ENCODE measurements at places on chromosomes 6 and 20.

DNA sequence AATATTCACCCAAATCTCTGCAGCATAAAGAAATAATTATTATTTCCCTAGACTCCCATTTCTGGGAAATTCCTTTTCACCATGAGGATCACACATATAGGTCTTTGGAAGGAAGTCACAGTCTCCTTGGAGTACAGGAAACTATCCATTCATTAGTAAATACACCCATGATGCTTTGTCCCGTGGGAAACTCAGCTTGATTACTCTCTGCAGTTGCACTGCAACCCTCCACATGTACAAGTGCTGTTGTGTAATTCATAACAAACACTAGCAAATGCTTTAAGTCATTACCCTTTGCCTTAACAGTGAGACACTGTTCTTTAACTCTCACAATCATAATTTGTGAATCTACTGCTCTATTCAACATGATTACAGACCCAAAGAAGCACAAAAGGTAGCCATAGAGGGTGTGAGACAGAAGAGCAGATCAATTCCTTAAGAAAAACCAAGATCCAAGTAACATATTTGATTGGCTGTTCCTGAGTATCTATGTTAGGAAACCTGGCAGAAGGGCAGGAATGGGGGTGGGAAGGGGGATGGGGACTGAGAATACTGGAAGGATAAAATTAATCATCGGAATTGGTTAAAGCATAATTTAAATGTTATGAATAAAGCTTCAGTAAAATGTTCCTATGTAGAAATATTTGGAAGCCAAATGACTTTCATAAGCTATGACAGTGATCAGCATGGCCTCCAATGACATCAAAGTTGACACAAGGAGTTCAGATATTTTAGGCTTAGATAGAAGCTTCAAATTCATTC is 268.0 kb downstream of the HACE1 start:
- DNase-seq, result no peak

- no peak for DNase-seq
Measured at GRCh38 chr20:47682028-47682783, 103.1 kb downstream of the SULF2 start.

DNA sequence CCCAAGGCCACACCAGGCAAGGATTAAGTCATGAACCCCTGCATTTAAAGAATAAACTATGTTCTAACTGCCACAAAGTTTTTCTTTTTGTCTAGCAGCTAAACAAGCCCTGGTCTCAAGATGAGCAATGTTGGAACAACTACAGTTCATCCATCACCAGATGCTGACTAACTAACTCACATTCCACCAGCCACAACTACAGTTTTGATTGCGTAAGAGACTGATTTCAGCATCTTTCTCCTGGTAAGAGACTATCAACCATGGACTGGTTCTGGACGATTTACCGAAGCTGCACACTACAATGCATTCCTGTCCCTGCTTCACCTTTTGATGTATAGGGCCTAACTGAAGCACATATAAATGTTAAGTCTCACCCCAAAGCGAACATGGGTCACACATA is 43.0 kb downstream of the F13A1 start:
- peak; percentile 57 for DNase-seq

DNA sequence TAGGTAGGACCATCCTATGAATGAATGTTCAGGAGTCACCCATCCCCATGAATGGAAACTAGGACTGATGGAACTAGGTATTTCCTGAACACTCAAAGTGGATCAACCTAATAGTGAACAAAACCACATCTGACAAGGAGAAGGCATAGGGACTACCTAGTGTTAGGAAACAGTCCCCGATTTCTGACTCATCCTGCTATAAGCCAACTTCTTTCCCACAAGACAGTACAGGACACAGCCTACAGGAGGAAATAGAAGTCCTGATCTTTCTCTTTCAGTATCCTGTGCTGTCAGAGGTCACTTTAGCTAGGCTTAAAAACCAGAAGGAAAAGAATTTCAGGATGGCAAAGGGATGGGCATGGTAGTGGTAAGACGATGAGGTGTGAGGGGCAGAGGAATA is 19.5 kb upstream of the GMDS start:
- peak; percentile 82 for DNase-seq

DNA sequence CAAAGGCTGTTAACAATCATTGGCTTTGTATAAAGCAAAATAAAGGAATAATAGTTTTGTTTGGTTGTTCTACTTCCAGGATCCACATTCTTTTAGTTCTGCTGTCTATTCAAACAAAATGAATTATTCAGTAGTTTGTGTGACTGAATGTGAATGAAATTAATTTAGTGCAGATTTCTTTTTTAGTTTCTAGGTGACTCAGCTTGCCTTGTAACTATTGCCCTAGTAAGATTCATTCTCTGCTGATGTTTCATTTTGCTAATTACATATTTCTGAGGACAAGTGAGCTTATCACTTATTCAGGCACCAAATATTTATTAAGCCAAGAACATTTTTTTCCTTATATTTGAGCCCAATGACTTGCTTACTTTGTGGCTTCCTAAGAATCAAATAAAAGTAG is 46.5 kb upstream of the RIPOR2 start:
- DNase-seq, result no peak

DNA sequence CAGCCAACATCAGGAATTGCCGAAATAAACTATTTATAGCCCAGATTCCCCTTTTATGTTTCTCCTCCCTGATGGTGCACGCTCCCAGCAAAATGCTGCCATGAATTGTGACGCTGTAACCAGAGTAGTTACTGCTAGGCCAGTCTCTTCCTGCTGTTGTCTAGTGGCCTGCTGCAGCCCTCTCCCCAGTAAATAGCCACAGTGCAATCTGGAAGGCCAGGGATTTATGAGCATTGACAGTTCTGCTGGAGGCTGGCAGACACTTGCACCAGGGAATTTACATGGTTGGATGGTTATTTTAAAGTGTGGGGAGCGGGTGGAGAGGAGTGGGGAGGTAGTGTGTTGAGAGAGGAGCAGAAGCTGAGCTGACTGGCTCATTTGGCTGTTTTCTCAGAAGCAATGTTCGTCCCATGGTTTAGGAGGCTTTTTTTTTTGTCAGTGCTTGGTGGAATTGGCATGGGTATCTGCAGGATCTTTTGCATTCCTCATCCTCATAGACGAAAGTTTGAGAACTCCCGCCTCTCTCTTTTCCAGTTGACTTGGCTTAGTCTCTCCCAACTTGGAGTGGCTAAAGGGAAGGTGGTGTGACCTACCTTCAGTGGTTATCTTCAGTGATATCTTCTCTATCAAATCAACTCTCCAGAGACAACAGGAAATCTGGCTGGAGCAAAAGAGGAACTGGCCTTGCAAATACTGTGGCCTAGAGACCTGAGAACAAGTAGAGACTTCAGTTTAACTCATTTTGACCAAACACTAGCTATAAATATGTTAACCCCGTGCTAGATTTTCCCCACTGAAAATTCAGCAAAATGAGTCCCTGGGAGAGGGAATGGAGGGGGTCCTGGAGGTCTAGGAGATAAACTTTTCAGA is 99.3 kb upstream of the VSTM2L start:
- DNase-seq, result no peak

DNA sequence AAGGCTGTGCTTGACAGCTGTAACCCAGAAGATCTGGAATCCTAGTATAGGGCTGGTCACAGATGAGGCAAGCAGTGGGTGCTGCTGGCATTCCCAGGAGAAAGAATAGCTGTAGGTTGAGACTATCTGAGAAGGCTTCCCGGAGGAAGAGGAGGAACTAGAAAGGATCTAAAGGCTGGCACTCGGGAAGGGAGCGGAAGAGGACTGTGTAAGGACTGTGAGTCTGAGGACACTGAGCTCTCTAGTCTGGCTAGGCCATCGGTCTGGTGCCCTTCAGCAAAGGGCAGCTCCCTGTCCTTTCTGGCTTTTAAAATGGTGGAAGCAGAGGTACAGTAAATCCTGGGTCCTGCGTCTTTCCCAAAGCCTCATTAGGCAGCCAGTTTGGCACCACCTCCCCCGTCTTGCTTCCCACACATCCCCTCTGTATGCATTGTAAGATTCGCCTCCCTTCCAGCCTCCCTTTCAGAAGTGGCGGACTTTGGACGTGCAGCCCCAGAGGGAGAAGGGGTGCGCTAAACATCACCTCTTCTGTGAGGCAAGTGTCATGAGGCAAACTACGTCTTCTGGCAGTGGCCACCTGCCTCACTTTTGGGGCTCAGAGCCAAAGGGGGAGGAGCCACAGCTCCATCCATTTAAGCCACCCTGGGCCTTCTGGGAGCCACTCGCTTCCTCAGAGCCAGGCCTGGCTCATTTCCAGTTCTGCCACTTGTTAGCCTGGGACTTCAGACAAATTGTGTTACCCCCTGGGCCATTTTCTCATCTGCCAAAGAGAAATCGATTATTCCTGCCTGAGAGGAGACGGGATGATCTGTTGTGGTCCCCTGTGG is 8.6 kb downstream of the SNPH start:
- DNase-seq, result no peak

DNA sequence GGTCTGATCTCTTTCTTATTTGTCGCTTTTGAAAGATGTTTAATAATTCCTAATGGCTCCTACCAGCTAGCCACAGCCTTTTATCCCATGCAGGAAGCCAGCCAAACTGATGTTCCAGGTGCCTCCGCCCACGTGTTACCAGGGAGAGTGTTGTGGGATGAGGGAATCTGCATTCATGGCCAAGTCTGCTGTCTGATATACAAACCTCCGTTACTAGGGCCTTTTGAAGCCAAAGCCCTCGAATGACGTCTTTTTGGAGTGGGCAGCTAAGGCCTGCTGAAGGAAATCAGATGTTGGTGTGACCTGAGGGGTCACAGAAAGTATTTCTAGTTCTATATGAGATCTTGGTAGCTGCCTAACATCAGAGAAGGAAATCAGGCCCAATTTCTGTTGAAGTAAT is 21.3 kb downstream of the STK35 start:
- DNase-seq, result no peak

Measured in kidney tubule cell (primary cell).